Erythroblast (primary cell): ENCODE measurements at places on chromosomes 3 and 15.

GRCh38 chr3:106014971-106015370 is 146.2 kb upstream of the CBLB start:
- no peak for DNase-seq

GRCh38 chr3:33940736-33941135 is 142.3 kb downstream of the PDCD6IP start:
- no peak for DNase-seq

DNA sequence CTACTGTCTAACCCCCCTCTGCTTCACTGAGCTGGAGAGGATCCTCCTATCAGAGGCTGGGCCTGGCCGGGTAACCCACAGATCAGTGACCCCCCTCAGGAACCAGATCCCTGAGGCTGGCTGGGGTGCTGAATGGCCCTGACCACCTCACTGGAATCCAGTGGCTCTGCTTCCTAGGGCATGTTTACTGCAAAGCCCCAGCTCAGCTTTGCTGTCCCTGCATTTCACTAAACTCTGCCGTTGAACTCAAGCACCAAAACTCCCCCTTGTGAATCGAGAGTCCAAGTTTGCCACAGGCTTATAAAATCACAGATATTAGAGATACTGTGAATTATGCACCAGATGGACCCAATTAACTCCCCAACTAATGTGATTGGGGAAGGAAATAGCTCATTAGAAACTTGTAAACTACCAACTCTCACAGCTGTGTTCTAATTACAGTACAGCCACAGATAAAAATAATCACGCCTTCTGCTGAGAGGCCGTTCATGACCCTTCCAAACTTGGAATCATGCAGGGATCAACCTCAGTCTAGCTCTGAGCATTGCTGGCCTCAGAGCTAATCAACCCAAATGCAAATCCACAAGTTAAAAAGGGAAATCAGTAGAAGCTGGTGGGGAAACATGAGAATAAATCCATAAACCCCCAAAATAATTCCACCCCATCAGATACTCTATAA is 47.0 kb downstream of the OCA2 start:
- no peak for DNase-seq

DNA sequence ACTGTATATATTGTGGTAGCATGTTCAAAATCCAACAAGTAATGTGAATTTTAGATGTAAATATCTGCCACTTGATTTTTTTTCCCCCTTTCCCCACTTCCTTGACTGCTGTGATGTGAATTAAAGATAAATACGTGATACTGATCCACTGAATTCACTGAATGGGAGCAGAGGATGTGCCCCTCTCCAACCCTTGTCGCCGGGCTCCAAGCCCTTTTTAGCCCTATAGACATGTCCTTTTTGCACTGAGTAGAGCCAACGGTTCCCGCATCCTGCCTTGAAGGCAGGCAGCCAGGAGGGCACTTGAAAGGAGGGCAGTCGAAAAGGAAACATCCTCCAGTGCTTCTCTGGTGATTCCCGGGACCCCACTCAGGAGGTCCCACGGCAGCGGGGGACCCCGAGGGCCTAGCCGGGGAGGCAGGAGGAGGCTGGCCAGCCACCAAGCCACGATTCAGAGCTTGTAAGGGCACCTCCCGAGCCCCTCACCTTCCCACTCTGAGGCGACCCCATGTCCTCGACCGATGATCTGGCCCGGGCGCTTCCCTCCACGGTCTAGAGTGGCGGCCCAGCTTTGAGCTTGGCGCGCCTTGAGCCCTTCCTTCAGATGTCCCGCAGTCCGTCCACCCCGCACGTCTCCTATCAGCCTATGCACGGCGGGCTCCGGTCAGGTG is 901 bp upstream of the MANF start:
- peak; percentile 66 for DNase-seq

DNA sequence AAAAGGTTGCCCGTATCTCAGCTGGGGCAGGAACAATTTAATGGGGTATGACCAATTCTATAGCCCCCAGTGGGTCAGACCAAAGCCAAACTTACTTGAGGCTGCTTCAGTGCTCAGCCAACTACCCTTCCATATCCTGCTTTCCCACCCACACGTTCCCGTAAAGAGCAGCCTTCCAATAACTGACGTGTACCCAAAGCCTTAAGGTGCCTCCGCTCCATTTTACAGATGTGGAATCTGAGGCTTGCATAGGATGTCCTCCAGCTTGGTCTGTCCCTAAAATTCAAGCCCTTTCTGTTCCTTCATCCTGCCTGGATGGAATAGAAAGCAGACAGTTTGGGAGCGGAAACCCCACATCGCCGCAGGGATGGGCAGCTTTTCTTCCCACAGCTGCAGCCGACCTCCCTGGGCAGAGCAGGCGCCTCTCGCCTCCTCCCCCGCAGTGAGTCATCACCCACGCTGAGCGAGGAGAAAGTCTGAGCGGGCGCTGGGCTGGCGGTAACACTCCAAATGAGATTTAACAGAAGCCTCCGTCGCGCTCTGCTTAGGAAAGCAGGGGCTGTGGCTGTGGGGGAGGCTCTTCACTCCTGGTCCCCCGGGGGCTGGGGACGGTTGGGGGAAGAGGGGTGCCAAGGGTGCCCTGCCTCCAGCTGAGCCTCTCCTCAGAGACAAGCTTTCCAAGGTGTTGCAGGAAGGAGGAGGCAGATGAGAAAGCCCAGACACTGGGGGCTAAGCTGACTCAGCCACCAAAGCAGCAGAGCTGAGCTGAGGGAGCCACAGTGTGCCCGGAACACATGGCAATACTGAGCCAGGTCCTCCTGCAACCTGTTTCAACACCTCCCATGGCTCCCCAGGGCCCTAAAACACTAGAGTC is 57.8 kb upstream of the HRH1 start:
- no peak for DNase-seq

DNA sequence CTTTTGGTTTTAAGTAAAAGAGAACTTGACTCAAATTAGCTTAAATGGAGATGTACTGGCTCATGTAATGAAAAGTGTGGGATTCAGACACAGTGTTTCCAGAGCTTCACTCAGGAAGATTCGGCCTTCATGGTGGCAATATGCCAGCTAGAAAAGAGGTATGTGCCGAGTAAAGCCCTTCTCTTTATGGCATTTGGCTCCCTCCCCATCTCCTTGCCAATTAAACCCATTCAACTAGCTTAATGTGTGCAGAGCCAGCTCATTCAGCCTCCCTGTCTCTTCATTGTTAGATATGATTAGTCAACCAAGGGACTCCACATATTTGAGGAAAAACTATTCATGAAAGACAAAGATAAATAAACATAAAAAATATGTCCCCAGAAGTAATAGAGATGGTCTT is 15.0 kb upstream of the TRANK1 start:
- DNase-seq, result no peak

- no peak for DNase-seq
Observed at GRCh38 chr3:122415762-122416654, at the start of gene WDR5B. Gene WDR5B, minus strand, starts transcription at chr3:122416062. Its CDS starts 534 bp downstream, at chr3:122415528.

- no peak for DNase-seq
Observed at GRCh38 chr15:26967719-26968269, 3.2 kb upstream of the GABRG3 start.

GRCh38 chr15:61697796-61698195 is 362.5 kb downstream of the VPS13C start:
- no peak for DNase-seq

- DNase-seq, result no peak
Observed at GRCh38 chr3:30687930-30688570, 81.6 kb downstream of the TGFBR2 start.

DNA sequence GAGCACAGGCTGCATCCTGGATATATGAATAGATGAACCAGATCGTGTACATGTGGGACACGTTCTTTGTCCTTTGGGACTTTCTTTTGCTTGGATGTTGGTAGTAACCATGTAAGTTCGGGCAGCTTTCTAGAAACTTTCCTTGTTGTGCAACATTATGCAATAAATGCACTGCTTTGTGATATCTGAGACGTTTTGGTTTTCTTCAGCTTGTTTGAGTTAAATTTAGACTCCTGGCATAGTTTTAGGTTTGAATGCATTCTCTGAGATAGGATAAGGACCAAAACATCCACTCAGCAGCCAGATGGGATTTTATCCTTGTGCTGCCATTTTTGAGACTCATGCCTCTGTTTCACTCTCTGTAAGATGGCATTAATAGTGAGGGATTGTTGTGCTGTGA is 158.9 kb downstream of the IGF1R start:
- no peak for DNase-seq

- no peak for DNase-seq
Observed at GRCh38 chr15:70879401-70879800, 12.8 kb downstream of the THAP10 start.

- DNase-seq, result no peak
Observed at GRCh38 chr3:53673722-53674350, 172.4 kb downstream of the CHDH start.

DNA sequence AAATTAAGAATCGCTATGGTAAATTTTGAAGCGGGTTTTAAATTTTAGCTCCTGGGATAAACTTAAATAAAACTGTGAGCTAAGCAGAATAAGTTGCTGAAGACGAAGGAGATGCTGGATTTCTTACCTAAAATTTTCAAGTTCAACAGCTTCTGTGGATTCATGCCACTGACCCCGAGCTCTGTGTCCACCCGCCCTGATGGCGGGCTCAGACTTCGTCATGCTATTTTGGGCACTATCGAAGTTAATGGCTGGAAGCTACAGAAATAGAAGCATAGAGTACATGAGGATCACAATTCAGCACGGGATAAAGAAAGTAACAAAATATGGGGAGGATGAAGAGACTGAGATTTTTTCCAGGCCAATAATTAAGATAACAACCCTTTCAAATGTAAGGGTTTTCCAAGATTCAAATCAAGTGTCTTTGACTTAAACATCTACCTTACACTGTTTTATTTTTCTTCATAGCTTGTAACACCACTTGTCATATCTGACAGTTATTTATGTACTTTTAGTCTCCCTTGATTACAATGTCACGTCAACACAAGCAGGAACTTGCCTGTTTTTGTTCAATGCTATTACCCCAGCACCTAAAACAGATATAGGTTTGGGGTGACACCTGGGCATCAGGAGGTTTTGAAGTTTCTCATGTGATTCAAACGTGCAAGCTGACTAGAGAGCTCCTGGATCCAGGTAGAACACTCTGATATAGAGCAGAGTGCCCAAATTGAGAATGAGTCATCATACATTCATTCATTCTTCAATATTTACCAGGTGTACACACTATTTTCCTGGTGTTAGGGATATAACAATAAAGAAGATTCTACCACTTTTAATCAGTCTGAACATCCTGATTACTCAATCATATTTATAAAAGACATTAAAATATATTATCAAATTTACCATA is 23.0 kb downstream of the NEK10 start:
- DNase-seq, result no peak

DNA sequence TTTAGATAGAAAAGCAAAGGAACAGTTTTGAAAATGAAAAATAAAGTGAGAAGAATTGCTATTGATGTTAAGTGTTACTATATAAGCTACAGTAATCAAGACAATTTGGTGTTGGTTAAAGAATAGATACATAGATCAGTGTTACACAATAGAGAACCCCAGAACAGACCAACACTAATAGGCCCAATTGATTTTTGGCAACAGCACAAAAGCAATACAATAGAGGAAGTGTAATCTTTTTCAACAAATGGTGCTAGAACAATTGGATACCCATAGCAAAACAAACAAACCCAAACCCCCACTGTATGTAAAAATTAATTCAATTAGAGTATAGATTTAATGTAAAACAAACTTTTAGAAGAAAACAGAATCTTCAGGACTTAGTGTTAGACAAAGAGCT is 61.8 kb downstream of the ATP11B start:
- DNase-seq, result no peak

DNA sequence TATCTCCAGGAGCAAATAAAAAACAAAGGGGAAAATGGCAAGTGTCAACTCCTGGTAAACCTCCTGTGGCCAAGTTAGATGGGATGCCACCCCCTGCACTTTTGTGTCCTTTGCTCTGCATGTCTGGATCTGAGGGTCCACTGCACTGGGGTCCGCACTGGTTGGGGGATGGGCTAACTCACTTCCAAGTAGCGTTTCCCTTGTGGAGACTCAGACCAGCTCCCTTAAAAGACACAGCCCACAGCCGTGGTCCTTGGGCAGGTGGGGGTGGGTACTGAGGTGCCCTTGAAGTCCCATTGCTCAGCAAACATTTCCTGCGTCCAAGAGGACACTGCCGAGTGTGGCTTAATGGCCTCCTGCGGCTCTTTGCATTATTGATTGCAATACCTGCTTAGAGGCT is 188.2 kb downstream of the MEGF11 start:
- no peak for DNase-seq

DNA sequence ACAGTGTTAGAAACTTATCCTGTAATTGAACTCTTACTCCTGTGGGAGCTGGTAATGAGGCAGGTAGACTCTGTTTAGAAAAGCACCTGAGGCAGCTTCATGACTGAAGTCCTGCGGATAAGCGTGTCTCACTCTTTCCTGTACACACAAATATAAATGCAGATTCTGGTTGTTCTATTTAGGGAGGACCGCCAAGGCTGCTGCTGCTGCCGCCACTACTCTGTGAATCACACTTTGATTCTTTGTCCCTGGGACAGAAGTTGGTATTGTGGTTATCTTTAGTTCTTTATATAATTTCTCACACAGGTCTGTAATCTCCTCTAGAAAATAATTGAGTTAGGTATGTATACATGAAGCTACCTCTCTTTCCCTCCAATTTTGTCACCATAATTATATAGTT is 3.6 kb downstream of the LSAMP start:
- DNase-seq, result no peak
